ENCODE measurements at places on chromosomes 7 and 10. TPM values are rescaled to one million over a fixed set of nuclear protein-coding genes. Genes with fewer than 3 reads are reported as not detected.

SRRM3 gene
- total RNA-seq = not detected

DNA sequence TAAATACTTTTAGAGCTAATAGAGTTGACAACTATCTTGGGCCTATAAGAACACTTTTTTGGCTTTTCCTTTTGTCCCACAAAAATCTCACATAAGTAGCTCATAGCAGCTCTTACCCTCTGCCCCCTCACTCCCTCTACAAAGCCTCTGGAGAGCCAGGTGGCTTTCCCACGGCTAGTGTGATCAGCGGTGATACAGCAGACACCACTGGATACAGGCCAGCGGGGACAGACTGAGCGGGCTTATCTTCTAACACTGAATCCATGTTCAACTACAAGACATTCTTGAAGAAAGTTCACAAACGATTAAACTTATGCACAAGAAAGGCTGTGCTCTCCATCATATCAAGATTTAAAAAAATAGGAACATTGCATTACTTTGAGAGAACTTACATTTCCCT, 377.2 kb downstream of the PARD3 start:
- DNase-seq = no peak

DNA sequence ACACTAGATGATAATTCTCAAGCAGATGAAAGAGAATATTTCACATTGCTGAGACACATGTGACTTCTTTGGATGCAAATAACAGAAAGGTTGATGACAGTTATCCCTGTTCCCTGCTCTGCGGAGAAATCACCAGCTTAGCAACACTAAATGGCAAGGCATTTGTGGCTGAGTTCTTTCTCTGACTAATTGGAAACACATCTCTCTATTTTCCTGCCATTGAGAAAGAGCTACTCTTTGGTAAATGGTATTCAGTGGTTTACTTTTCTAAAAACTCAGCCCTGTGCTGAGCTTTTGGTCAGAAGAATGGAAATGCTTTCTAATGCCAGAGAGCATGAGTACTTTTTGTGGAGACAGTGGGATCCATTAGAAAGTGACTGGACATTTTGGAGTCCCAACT, 771.4 kb downstream of the LRMDA start:
- no peak for DNase-seq

GRCh38 chr7:23531050-23531793, 559 bp downstream of the TRA2A start:
- peak; percentile 20 for DNase-seq

DNA sequence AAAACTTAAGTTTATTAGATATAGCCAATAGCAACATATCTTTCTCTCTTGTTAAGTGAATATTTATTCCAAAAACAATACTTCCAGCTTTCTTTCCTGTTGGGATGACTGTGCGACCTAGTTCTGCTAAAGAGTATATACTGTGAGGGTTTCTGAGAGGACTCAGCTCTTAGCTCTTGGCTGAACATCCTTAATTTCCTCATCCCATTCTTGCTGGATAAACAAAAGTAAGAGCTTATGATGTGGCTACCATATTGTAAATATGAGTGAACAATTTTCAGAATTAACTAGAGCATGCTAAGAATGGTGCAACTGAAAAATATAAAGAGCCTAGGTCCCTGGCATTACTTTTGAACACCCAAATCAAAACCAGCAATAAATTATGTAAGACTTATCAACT, 279.5 kb upstream of the GNAI1 start:
- no peak for DNase-seq

DNA sequence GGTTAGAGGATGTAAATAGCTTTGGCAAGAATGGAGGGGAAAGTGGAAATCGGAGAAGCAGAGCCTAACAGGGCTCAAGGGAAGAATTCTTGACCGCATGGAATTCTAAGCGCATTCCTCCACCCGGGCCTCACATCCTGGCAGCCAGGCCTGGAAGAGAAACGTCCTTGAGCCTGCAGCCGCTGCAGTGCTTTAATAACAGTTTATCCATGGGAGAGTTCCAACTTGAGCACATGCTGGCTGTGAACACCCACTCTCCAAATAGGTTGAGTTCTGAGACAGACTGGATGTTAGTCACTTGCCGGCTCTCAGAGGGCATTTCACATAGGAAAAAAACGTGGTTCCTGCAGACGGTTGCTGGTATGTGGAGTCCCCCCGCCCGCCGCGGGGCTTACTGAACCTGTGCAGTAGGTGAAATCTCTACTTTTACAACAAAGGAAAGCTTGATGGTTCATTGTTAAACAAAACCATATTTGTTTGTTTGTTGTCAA, 61.4 kb upstream of the STEAP1B start:
- DNase-seq = no peak

DNA sequence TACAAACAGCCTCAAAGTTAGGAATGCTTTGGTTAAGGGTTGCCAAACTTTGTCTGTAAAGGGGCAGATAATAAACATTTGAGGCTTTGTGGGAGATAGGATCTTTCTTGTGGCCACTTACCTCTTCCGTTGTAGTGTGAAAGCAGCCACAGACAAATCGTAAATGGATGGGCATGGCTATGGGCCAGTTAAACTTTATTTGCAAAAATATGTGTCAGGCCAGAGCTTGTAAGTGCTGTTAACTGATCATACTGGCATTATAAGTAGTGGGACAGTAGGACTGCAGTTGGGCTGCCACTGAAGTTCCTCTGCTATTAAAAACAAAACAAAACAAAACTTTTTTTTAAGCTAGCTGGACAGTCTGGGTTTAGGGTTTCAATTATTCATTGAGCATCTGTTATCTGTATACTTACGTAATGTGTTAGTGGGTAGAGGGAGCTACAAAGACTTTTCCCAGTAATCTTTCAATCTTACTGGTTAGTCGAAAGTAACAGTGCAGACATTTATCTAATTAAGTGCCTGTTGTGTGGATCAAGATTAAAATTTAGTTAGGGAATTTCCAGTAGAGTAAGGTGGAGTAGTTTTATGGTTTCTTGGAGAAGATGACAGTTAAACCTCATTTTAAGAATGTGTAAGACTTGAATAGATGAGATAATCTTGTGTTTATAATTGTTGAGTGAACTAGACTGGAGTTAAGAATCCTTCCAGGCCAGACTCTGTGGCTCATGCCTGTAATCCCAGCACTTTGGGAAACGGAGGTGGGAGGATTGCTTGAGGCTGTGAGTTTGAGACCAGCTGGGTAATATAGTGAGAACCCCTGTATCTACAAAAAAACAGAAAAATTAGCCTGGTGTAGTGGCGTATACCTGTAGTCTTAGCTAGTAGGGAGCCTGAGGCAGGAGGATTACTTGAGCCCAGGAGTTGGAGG, 100.1 kb downstream of the BTRC start:
- no peak for DNase-seq

DNA sequence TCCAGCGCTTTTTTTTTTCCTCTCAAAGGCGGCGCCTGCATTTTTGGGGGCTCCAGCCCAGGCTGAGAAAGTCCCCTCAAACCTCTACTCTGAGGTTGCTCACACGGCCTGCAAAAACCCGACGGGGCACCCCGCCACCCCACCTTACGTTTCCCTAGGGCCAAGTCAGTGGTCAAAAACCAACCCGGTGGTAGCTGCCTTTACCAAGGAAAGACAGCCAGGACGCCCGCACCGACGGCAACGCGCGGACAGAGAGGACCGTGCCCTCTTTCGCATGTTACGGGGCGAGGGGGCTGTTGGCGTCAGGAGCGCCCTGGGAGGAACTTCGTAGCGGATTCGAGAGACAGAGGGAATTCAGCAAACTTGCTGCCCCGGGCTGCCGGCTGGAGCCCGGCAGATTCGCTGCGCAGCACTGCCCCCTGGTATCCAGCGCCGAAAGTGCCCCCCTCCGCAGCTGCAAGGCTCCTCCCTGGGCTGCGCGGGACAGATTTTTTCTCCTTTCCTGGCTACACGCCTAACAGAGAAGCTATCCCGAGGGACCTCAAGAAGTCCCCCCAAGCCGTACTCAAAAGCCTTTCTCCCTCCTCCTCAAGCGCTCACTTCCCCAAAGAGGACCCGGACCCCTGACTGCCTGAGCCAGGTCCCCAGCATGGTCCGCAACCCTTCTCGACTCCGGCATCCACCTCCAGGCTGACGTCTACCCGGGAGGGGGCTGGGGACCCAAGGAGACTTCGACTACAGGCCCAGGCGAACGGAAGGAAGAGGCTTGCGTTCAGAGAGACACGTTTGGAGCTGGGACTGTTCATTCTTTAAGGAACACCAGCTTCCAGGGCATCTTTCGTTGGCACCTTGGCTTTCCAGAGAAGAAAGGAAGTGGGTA, 27.7 kb upstream of the VAX1 start:
- no peak for DNase-seq

GRCh38 chr10:58451193-58451889, 61.3 kb upstream of the BICC1 start:
- no peak for DNase-seq
